ENCODE measurements at places on chromosomes 5 and 9.

GRCh38 chr5:8905021-8905420 lies 640.9 kb downstream of the SEMA5A start:
- no peaks in the 10 kb centered on the region for H3K27me3 ChIP-seq
- H3K36me3 ChIP-seq: no peaks in the 10 kb centered on the region
- DNase-seq: peak; percentile 53
- peaks cover 29% of the 10 kb centered on the region for H3K4me1 ChIP-seq
- no peak overlapping the region for H3K4me3 ChIP-seq

DNA sequence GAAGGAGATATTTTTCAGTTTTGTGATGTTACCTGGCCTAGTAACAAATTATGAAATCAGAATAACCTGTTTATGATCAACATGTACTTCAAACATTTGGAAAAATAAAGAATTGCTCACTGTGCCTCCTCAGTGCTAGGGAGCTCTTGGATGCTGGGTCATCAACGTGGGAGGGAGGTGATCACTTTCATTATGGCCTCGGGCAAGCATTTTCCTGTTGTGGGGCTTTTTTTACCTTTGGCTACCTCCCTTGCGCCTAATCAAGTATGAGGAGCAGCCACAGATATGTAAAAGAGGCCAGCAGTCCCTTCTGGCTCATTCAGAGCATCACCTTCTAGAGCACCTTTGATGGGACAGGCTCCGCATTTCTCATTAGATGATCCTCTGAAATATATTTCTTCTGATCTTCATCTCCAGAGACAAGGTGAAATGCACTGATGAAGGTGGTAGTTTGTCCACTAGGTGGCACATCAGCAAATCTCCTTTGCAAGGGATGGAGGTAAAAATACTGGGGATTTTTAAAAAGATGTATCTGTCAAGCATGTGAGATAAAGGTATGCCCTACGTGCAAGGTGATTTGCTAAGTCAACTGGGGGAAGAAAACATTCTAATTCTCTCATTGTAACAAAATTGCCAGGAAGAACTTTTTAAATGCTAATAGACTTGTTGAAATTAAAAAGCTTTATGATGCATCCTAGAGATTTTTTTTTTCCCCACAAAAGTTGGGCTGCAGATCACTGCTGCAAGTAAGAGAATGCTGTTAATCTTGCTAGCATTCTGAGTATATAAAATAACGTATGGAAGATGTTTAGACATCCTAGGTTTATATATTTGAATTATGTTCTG lies 218.2 kb downstream of the MAST4 start:
- H3K27me3 ChIP-seq: no peaks in the 10 kb centered on the region
- no peaks in the 10 kb centered on the region for H3K36me3 ChIP-seq
- DNase-seq: peak; percentile 66
- no peak overlapping the region for H3K4me3 ChIP-seq
- no peak overlapping the region for H3K27ac ChIP-seq
- no peaks in the 10 kb centered on the region for H3K4me1 ChIP-seq

DNA sequence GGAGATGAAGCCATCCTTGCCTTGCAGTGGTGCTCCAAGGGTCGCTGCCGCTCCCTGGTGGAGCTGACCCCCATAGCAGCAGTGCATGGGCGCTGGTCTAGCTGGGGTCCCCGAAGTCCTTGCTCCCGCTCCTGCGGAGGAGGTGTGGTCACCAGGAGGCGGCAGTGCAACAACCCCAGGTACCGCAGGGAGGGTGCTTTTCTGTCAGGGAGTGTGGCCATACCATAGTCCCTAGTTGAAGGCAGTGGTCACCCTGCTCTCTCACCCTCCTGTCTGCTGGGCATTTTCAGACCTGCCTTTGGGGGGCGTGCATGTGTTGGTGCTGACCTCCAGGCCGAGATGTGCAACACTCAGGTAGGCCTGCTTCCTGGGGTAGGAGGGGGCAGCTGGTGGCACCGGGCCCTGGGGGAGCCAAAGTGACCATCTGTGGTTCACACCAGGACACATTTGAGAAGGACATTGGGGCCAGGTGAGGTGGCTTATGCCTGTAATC lies 11.2 kb downstream of the ADAMTS13 start:
- DNase-seq: no peak
- no peak overlapping the region for H3K4me3 ChIP-seq
- H3K27ac ChIP-seq: no peak overlapping the region
- no peaks in the 10 kb centered on the region for H3K36me3 ChIP-seq
- H3K4me1 ChIP-seq: no peaks in the 10 kb centered on the region

DNA sequence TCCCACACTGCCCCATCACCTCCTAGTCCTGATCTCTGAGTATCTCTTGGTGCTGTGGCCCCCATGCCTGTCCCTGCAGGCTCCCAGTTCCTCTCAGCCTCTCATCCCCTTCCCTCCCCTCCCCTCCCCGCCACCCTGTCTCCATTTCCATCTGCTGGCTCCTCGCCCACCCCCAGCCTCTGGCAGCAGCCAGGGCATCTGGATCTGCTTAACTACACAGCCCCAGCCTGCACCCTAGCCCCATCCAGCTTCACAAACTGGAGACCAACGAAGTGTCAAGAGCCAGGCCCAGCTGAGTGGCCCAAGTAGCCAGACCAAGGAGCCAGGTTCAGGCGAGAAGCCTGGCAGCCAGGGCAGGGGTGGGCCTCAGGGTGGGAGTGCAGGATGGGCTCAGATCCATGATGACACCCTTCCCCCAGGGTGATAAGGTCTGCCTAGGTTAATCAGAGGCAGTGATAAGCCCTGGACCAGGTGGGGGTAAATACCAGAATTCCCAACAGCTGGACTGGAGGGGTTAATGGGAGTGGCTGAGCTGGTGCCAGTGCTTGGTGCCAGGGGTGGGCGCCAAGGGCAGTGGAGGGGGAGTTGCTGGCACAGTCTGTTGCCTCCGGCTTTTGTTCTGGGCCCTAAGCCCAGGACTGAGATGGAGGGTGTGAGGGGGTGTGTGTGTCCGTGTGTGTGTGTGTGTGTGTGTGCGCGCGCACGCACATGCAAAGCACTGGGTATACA lies 2.5 kb downstream of the IL11RA start:
- DNase-seq: peak; percentile 79
- peak overlapping the region; percentile 82 for H3K27ac ChIP-seq
- H3K36me3 ChIP-seq: no peaks in the 10 kb centered on the region
- peaks cover 40% of the 10 kb centered on the region for H3K4me1 ChIP-seq
- no peaks in the 10 kb centered on the region for H3K27me3 ChIP-seq
- H3K4me3 ChIP-seq: no peak overlapping the region

GRCh38 chr5:133779828-133780475 lies 167.6 kb upstream of the FSTL4 start:
- H3K27ac ChIP-seq: no peak overlapping the region
- H3K36me3 ChIP-seq: no peaks in the 10 kb centered on the region
- no peak overlapping the region for H3K4me3 ChIP-seq
- H3K27me3 ChIP-seq: no peaks in the 10 kb centered on the region
- no peaks in the 10 kb centered on the region for H3K4me1 ChIP-seq

GRCh38 chr9:27088981-27089380 lies 20.0 kb upstream of the TEK start:
- H3K27ac ChIP-seq: peak overlapping the region; percentile 82
- no peaks in the 10 kb centered on the region for H3K27me3 ChIP-seq
- DNase-seq: peak; percentile 77
- H3K4me1 ChIP-seq: peaks cover 55% of the 10 kb centered on the region
- H3K4me3 ChIP-seq: peak overlapping the region; percentile 25
- H3K36me3 ChIP-seq: no peaks in the 10 kb centered on the region

- no peaks in the 10 kb centered on the region for H3K27me3 ChIP-seq
- H3K4me3 ChIP-seq: no peak overlapping the region
- no peak for DNase-seq
- no peaks in the 10 kb centered on the region for H3K4me1 ChIP-seq
- no peak overlapping the region for H3K27ac ChIP-seq
- H3K36me3 ChIP-seq: no peaks in the 10 kb centered on the region
These were observed 1363.9 kb downstream of the MAT2B start for GRCh38 chr5:164869325-164869724.

- no peak for DNase-seq
- H3K4me1 ChIP-seq: no peaks in the 10 kb centered on the region
- no peaks in the 10 kb centered on the region for H3K36me3 ChIP-seq
- H3K27ac ChIP-seq: no peak overlapping the region
These were observed 19.8 kb upstream of the SLC9A3 start for GRCh38 chr5:543755-544674.

DNA sequence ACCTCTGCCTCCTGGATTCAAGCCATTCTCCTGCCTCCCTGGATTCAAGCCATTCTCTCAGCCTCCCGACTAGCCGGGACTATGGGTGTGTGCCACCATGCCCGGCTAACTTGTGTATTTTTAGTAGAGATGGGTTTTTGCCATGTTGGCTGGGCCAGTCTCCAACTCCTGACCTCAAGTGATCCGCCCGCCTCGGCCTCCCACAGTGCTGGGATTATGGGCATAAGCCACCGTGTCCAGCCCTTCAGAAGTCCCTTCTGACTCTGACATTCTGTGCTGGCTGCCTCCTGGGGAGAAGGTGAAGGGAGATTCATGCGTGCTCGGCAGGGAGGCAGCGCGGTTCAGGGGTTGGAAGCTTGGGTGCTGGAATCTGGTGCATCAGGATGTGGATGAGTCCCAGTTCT lies 28.8 kb downstream of the PRRX2 start:
- H3K27me3 ChIP-seq: no peaks in the 10 kb centered on the region
- DNase-seq: peak; percentile 74
- peaks cover 49% of the 10 kb centered on the region for H3K4me1 ChIP-seq
- peak overlapping the region; percentile 100 for H3K27ac ChIP-seq
- H3K4me3 ChIP-seq: no peak overlapping the region
- peaks cover 8% of the 10 kb centered on the region for H3K36me3 ChIP-seq

- no peak overlapping the region for H3K27ac ChIP-seq
- DNase-seq: no peak
- no peaks in the 10 kb centered on the region for H3K36me3 ChIP-seq
- H3K27me3 ChIP-seq: peaks cover 9% of the 10 kb centered on the region
- H3K4me1 ChIP-seq: no peaks in the 10 kb centered on the region
These were observed 172.3 kb upstream of the MVB12B start for GRCh38 chr9:126154182-126154827.

DNA sequence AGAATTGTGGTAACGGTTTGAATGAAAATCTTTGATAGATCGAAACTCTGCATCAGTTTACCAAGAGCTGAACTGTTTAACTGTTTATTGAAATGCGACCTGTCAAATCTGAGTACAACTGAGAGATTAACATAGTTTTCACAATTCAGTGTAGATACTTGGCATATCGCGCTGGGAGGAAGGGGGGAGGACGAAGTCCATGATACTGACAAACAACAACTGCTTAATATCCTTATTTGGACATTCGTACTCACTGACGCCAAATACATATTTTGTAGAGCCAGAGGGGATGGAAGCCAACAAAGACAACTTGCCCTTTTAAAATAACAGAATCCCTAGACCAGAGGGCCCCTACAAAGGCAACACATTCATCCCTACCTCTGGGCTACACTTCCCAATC lies 93.2 kb downstream of the GLIS3 start:
- H3K27me3 ChIP-seq: no peaks in the 10 kb centered on the region
- DNase-seq: no peak
- H3K4me3 ChIP-seq: no peak overlapping the region
- peaks cover 12% of the 10 kb centered on the region for H3K4me1 ChIP-seq
- H3K36me3 ChIP-seq: no peaks in the 10 kb centered on the region
- no peak overlapping the region for H3K27ac ChIP-seq

DNA sequence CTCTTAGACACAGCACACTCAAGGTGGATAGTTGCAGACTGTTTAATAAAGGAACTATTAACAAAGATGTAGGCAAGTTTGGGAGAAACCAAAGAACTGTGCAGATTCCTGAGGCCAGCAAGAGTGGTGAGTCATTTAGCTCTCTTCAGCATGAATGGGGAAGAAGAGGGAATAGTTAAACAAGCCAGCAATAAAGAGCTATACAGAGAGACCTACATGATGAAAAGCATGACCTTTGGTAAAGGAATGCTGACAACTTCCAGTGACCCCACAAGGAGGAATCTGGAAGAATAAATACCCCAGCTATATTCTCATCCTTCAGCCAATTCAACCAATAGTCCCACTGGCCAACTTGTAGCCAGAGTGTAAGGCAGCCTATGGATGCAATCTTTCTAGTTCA lies 706.0 kb upstream of the GRAMD2B start:
- peak; percentile 14 for DNase-seq
- H3K4me1 ChIP-seq: no peaks in the 10 kb centered on the region
- H3K36me3 ChIP-seq: no peaks in the 10 kb centered on the region
- no peak overlapping the region for H3K27ac ChIP-seq
- no peak overlapping the region for H3K4me3 ChIP-seq
- H3K27me3 ChIP-seq: no peaks in the 10 kb centered on the region

DNA sequence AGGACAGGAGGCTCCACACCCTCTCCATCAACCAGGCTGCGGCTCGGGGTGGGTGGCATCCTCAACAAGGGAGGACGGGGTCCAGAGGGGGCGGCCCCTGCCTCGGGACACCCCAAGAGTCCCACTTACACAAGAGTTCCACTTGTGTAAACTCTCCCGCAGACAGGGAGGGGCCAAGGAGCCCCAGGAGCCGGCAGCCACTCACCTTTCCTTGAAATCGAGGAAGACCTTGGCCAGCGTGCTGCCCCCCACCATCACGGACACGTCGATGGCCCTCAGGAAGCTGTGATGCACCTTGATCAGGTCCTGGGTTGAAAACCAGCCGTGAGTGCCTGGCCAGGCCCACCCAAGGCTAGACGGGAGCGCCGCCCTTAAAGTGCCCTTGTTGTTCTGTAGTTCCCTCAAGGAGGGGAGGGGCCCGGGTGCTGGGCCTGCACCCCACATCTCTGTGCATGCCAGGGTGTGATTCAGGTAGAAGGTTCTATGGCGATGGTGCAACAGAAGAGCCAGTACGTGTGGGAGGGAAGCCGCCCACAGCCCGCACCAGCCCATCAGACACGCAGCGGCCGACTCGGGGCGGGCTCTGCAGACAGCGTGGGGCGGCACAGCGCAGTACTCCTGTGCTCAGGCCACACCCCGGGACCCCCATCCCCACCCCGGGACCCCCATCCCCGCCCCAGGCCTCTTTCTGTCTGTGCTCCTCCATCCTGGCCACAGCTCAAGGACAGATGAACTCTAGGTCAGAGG lies 67.9 kb upstream of the SARDH start:
- H3K36me3 ChIP-seq: no peaks in the 10 kb centered on the region
- no peak overlapping the region for H3K4me3 ChIP-seq
- no peak for DNase-seq
- H3K4me1 ChIP-seq: no peaks in the 10 kb centered on the region

DNA sequence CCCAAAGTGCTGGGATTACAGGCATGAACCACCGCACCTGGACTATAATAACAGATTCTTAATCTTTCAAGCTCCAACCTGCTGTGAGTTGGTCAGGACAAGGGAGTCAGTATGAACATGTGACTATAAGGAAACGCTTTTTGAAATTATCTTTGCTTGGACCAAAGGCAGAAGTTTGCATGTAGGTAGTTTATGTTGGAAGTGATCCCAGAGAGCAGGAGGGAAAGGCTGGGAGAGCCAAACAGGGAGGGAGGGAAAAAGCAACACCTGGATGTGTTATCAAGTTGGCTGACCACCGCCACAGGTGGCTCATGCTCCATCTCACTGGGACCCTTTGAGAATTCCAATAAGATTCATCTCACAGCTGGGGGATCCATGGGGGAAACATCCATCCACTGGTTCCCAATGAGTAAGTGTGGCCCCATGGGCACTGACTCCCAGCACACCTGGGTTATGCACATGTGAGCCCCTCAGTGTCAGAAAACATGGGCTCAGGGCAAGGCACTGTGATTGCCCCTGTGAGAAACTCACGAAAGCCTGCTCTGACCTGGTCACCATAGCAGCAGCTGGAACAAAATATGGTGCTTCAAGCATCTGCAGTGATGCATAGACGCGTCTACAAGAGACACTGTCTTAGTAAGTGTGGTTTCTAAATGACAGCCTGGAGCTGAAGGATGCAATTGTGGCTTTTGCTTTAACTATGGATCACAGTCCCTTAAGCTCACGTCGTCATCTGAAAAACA lies 62.1 kb downstream of the ARSB start:
- H3K36me3 ChIP-seq: no peaks in the 10 kb centered on the region
- H3K27me3 ChIP-seq: no peaks in the 10 kb centered on the region
- H3K27ac ChIP-seq: no peak overlapping the region
- H3K4me1 ChIP-seq: peaks cover 8% of the 10 kb centered on the region

GRCh38 chr9:131530546-131530919 lies 530 bp downstream of the UCK1 start:
- no peak overlapping the region for H3K27ac ChIP-seq
- DNase-seq: peak; percentile 73
- peak overlapping the region; percentile 83 for H3K4me3 ChIP-seq
- peaks cover 4% of the 10 kb centered on the region for H3K4me1 ChIP-seq

Data from GM23248 (cell line).